ENCODE measurements at places on chromosomes 5 and 9.

- DNase-seq, result no peak
Measured at GRCh38 chr9:13113216-13113615, 166.3 kb downstream of the MPDZ start.

- no peak for DNase-seq
Measured at GRCh38 chr5:74179179-74179578, 461.3 kb downstream of the ENC1 start.

DNA sequence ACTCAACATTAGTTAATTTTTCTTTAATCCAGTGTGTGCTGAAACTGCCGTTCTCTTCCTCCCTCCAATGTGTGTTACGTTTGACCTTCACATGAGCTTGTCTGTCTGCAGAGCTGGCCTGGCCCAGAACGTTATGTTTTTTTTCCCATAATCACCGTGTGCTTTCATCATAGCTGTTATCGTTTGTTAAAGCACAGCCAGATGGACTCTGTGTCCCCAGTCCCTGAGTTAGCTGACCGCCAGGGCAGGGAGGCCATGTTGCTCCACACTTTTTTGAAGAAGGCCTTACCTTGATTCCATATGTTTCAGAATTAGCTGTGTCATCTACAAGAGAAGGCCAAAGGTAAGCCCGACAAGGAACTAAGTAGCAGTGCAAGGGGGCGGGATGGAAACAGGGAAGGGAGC lies 55.7 kb downstream of the HSD17B3 start:
- DNase-seq, result no peak

GRCh38 chr5:6496207-6496584 lies 47.5 kb downstream of the UBE2QL1 start:
- DNase-seq, result no peak

GRCh38 chr9:14256588-14256987 lies 57.4 kb downstream of the NFIB start:
- no peak for DNase-seq

- DNase-seq, result no peak
Measured at GRCh38 chr9:16413509-16414016, 456.9 kb downstream of the BNC2 start.

DNA sequence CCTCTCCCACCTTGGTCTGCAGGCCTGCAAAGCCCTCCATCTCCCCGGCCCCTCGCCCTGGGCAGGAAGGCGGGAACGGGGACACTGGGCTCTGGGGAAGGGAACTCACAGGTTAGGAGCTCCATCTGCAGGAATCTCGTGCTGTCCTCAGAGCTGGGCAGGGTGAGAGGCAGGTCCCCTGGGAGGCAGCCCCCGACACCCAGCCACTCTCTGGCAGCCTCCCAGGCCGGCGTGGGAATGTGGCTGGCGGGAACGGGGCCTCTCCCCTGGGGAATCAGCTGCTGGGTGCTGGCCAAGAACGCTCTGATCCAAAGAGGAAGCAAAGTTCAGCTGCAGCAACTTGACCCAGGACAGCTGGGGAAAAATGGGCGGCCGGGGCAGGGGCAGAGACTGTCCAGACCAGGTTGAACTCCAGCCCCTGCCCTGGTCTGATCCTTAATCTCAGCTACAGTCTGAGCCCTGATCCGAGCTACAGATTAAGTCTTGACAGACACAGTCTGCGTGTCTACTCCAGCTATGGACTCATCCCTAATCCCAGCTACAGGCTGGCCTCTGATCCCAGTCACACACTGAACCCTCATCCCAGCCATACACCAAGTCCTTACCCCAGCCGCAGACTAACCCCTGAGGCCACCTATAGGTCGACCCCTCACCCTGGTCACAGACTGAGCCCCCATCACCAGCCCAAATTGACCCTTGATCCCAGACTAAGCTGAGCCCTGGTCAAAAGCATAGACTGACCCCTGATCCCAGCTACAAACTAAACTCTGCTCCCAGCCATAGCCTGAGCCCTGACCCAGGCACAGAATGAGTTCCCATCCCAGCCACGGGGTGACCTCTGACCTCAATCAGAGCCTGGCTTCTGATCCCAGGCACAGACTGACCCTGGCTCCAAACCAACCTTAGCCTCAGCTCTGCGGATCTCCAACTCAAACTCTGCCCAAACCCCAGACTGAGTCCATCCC lies 37.3 kb upstream of the EGFL7 start:
- DNase-seq, result no peak

DNA sequence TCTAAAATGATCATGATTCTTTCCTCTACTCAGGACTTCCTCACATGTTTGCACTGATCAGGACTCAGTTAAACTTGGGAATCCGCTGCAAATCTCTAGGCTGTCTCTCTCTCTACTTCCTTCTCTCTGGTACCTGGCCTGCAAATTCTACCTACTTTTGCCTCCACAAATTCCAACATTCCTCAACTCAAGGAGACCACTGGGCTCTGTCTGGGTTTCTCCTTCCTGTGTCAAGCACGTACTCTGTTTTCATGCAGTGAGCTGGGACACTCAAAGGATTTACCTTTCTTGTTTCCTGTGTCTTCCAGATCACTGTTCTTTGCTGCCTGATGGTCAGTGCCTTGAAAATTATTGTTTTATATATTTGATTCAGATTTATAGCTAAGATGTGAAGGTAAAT lies 45.9 kb upstream of the ANKRD31 start:
- DNase-seq, result no peak
